ENCODE measurements at places on chromosomes 7 and 10.

GRCh38 chr7:17123020-17123419 lies 175.4 kb upstream of the AHR start:
- DNase-seq = no peak

- no peak for DNase-seq
These were observed 170.0 kb upstream of the MKLN1 start for GRCh38 chr7:131157530-131158243.

DNA sequence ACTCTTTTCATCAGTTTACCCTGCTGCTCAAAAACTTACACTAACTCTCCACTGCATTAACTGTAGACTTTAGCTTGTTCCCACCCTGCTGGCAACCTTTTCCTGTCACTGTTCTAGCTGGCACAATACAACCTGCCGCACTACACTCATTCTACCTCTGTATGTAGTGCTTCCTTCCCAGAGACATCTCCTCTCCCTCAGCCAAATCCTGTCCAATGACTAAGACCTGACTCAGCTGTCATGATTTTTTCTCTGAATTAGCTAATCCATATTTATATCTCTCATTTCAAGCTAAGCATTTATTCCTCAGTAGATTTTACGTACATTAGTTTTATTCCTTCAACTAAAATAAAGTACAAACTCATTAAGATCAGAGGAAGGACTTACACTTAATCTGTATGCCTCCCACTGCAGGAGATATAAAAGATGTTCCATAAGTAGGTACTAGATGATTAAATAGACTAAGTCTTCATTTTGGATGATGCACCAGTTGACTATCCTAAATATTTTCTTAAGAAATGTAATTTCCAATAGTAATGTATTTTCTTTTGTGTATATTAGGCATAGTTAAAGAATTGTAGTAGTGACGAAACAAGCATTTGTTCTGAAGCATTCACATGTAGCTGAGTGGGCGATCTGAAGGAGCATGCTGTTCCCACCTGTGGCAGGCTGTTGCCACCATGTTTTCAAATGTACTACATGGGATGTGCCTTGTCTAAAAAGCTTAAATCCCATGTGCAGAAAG lies 189.1 kb downstream of the SKAP2 start:
- no peak for DNase-seq

- no peak for DNase-seq
These were observed 123.6 kb downstream of the OAT start for GRCh38 chr10:124294811-124295770.

DNA sequence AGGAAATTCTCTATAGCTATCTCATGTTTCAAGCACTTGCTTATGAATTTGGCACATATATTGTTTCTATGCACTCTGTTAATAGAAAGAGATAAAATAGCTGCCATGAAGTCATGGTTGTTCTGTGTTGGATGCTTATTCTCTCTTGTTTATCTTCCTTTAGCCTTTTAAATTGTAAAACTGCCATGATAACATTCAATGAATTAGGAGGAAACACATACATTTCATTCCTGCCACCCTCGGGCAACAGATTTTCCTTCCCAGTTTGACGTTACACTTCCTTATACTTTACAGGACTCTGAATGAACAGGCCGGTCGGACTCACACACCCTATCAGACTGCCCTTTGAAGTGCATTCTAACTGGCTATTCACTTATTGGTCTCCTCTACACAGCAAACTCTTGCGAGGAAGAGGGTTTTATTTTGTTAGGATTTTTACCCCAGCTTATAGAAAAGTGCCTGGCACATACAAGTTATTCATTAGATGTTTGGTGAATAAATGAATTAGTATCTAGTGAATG lies 65.7 kb upstream of the FERD3L start:
- no peak for DNase-seq

DNA sequence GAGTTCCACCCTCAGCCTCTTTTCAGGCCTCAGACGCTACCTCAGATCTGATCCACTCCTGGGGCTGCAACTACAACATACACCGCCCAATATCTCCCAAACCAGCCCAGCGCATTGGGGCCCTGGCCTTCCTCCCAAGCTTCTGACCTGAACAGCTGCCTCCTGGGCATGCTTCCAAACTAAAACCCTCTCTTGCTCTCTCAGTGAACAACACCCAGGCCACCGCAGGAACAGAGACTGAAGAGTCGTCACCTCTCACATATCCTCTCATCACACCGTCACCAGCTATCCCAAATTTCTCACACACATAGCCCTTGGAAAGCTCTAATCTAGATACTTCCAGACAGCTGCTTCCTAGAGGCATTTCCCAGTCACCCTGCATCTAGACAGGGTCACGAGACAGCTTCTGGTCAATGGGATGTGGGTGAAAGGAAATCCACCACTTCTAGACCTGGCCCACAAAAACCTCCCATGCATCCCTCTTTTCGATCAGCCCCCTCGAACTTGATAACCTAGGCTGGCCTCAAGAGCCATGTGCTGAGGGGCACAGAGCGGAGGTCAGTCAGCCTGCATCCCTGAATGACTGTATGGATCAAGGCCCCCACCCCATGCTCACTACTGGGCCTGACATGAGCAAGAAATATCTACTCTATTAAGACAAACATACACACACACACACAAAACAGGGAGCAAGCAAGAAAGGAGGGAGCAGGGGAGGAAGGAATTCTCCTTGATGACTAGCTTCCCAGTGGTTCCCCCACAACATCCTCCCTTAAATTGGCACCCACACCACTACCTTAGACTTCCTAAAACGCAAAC lies 1.8 kb downstream of the PARP12 start:
- DNase-seq = no peak

DNA sequence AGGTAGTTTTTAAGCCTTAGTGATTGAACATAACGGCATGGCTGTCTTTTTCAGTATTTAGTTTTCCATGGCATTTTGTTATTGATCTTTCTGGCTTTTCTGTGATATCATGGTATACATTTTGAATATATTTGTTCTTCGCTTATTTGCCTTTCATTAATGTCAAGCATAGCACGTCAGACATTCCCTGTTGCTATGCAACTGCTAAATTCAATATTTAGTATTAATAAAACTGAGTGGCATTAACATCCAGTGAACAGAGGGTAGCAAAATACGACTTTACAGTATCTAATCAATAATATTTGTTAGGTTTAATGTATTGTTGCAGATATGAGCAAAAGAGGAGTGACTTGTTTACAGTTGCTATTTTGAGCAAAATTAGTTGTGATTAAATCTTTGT lies 72.5 kb downstream of the LCOR start:
- DNase-seq = no peak

GRCh38 chr7:70006261-70006920 lies 408.1 kb downstream of the AUTS2 start:
- no peak for DNase-seq

- no peak for DNase-seq
These were observed 217.2 kb downstream of the REEP3 start for GRCh38 chr10:63738410-63738809.

GRCh38 chr7:10082896-10083295 lies 890.8 kb upstream of the PHF14 start:
- no peak for DNase-seq

GRCh38 chr10:126634911-126635310 lies 35.6 kb downstream of the C10orf90 start:
- DNase-seq = peak; percentile 1

DNA sequence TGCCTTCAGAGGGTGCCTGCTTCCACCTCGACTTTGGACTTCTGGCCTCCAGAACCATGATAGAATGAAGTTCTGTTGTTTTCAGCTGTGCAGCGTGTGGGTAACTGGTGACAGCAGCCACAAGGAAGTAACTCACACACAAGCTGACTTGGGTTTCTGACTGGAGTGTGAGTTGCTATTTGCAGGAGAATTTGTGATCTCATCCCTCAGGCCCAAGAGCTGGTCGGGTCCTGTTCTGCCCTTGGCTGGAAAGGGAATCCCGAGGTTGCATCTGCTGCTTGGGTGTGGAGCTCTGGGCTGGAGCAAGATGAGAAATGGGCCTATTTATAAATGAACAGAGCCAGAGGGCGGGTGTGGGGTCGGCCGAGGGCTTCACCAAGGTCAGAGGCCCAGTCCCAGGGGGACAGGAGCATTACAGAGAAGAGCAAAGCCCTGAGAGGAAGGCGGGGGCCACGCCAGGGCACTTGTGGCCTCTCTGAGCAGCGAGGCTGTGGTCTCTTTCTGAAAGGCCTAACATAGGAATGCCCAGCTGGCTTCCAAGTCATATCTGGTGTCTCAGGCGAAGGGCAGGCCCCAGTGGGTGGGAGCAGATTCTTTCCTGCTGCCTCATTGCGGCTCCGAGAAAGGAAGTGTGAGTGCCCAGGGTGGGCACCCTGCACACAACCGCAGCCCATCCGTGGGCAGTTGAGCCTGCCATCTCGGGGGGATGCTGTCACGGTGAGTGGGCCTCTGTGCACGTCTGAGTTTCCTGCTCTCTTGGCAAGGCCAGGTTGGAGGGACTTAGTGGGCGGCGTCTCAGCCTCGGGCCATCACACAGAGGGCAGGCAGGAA lies 26.5 kb upstream of the C10orf71 start:
- DNase-seq = no peak

- no peak for DNase-seq
These were observed 62.9 kb downstream of the PTTG1IP2 start for GRCh38 chr7:90532231-90532929.

GRCh38 chr10:119191881-119192280 lies 13.3 kb upstream of the PRDX3 start:
- no peak for DNase-seq

Data from NCI-H2227 treated with DMSO at 0.1 percent for 48 hours (cell line).